Regular cardiac myocyte (primary cell): ENCODE measurements at places on chromosomes 6 and 20. TPM values are rescaled to one million over a fixed set of nuclear protein-coding genes. Genes with fewer than 3 reads are reported as not detected.

TNF gene
- total RNA-seq = not detected in 2 replicates

B3GALT4 gene
- total RNA-seq = 1.5 and 2.5 TPM in 2 replicates

POFUT1 gene
- total RNA-seq = 43.1 and 53.3 TPM in 2 replicates

FOXC1 gene
- 2.3 and 2.8 TPM in 2 replicates for total RNA-seq

SLC24A3 gene
- total RNA-seq = 0.77 and 1.4 TPM in 2 replicates

OGFR gene
- 31.3 and 40.3 TPM in 2 replicates for total RNA-seq

ATP9A gene
- 23.2 and 40.3 TPM in 2 replicates for total RNA-seq

RAB23 gene
- total RNA-seq = 33.0 and 60.3 TPM in 2 replicates

SRSF12 gene
- total RNA-seq = under 0.01 and 0.28 TPM in 2 replicates

PI3 gene
- not detected in 2 replicates for total RNA-seq

RGS17 gene
- 7.3 and 9.3 TPM in 2 replicates for total RNA-seq

CAGE1 gene
- under 0.01 TPM in 2 replicates for total RNA-seq

CNR1 gene
- under 0.01 and 0.28 TPM in 2 replicates for total RNA-seq

BMP7 gene
- not detected in 2 replicates for total RNA-seq

NKAIN4 gene
- total RNA-seq = 0.19 TPM in 1 of 2 replicates, not detected in the other

ARFGEF3 gene
- total RNA-seq = 0.19 and 0.56 TPM in 2 replicates

PROCR gene
- 85.3 and 244 TPM in 2 replicates for total RNA-seq

PAK5 gene
- total RNA-seq = not detected in 2 replicates

RMND1 gene
- total RNA-seq = 56.9 and 101 TPM in 2 replicates

SLC25A27 gene
- total RNA-seq = 1.5 and 4.5 TPM in 2 replicates

EYA2 gene
- 0.19 and 0.28 TPM in 2 replicates for total RNA-seq

ZBTB12 gene
- 4.2 and 4.6 TPM in 2 replicates for total RNA-seq

ACTL10 gene
- total RNA-seq = 2.7 and 2.8 TPM in 2 replicates

LAMA2 gene
- 13.6 and 64.3 TPM in 2 replicates for total RNA-seq

ADGB gene
- total RNA-seq = not detected in 2 replicates

CCN6 gene
- not detected in 2 replicates for total RNA-seq

PIGT gene
- total RNA-seq = 11.9 and 24.0 TPM in 2 replicates

RWDD2A gene
- total RNA-seq = 3.6 and 4.5 TPM in 2 replicates

MCHR2 gene
- total RNA-seq = not detected in 2 replicates

COMMD7 gene
- total RNA-seq = 26.5 and 36.8 TPM in 2 replicates

CALHM4 gene
- 0.19 and 0.28 TPM in 2 replicates for total RNA-seq

ARHGAP40 gene
- not detected in 2 replicates for total RNA-seq
